ENCODE measurements at places on chromosomes 2 and 18.

DNA sequence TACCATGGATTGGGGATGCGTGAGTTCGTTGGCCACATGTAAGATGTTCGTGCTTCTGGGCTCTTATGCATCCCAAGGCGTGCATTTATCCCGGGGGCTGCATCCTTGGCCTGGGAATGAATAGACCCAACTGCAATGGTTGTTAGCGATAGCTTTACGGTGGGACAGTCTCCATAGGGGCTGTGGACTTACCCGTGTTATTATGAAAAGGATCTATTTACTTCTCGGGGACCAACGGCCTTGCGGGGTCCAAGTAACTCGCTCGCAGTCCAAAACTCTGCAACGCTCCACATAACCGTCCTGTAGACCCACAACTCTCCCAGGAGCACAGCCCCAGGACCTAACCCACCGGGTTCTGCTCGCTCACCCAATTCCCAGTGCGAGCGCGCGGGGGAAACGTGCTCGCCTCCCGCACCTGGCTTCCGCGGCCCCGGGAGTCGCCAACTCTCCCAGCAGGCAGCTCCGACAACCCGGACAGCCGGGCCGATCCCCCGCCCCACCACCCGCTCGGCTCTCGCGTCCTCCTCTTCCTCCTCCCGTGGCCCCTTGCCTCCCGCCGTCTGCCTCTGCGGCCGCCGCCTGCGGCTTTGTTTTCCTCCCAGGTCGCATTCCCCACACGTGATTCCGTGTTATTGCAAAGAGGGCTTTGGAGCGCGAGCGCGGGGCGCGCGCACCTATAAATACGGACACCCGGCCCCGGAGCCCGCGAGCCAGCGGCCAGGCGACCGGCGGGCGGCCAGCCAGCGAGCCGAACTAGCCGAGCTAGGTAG, at the start of gene CABLES1:
Gene CABLES1, plus strand, starts transcription at position 706 of the 770 bp plus-strand sequence. CDS start 278 bp downstream, outside the sequence.
- DNase-seq, result peak; percentile 83

- DNase-seq, result no peak
These were observed 112.7 kb downstream of the MCFD2 start for GRCh38 chr2:46802665-46803546.

DNA sequence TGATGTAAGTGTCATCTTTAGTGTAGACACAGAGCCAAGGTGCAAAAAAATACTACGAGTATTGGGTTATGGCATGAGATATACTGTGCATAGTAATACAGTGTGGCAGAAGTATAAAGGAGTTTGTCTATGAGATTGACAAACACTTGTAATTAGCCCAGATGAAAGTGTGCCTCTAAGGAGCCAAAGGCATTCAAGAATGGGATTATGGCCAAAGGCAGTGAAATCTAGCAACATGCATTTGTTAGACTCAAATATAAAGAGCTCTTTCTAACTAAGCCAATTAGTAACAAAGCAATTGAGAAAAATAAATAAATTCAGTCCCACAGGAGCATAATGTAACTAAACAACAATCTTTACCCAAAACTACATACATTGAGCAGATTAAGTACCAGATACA, 1761.8 kb downstream of the SUCLG1 start:
- DNase-seq, result no peak

GRCh38 chr2:171957061-171957460, 34.8 kb downstream of the HAT1 start:
- no peak for DNase-seq

- DNase-seq, result no peak
These were observed 100.2 kb upstream of the WDR75 start for GRCh38 chr2:189341077-189341476.

DNA sequence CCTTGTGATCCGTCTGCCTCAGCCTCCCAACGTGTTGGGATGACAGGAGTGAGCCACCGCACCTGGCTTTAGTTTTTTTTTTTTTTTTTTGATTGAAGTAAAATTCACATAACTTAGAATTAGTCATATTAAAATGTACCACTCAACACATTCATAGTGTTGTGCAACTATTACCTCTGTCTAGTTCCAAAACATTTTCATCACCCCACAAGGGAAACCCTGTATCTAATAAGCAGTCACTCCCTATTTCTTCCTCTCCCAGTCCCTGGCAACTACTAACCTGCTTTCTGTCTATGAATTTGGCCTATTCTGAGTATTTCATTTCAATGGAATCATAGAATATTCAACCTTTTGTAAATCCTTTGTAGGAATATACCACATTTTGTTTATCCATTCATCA, 123.9 kb upstream of the FAM117B start:
- no peak for DNase-seq

DNA sequence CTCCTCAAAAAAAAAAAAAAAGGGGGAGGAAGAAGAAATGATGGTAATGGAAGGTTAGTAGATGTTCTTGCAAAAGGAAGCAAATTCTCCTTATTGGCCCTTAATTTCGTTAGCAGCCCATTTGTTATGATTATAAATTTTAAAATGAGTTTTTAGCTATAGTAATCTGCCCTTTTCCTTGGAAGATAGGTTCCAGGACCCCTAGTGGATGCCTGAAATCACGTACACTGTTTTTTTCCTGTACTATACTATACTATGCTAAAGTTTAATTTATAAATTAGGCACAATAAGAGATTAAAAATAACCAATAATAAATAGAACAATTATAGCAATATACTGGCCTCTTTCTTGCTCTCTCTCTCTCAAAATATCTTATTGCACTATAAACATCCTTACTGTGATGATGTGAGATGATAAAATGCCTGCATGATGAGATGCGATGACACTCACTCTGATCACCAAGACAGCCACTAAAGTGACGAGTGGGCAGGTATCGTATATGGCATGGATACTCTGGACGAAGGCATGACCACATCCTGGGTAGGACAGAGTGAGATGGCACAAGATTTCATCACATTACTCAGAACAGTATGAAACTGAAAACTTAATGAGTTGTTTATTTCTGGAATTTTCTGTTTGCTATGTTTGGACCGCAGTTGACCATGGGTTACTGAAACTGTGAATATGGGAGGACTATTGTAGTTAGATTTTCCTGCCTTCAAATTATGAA, 87.2 kb downstream of the KCTD18 start:
- DNase-seq, result no peak

GRCh38 chr2:3207091-3207491, 170.5 kb downstream of the EIPR1 start:
- no peak for DNase-seq

- no peak for DNase-seq
These were observed 8.4 kb downstream of the GPC1 start for GRCh38 chr2:240443891-240444301.

- DNase-seq, result no peak
These were observed 304.3 kb upstream of the EPAS1 start for GRCh38 chr2:45992741-45993475.

DNA sequence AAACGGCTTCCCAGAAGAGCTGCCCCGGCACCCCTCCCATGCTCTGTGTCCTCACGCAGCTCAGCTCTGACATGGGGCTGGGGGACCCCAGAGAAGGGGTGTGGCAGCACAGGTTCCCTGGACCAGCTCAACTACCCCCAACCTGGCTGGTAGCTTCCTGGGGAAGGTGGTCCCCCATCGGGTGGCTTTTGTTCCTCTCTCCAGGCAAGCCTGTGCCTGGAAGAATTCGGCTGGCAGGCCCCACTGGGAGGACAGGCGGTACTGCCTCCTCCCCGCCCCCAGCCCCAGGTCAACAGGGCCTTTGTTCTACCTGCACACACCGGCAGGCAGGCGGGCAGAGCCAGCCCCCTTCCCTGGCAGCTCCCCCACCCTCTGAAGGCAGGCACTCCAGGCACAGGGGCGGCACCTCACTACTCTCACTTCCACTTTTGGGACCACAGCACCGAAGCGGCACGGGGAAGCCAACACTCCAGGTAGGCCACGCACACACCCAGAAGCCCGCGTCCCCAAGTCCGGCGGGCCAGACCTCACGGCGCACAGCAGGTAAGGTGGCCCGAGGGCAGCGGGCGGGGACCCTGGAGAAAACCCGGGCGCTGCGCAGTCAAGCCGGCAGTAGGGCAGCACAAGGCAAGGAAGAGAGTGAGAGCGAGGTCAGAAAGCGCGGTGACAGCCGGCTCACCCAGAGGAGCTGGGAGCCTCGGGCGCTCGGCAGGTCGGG, 1.3 kb downstream of the HS6ST1 start:
- DNase-seq, result no peak

GRCh38 chr2:105890856-105891255, 146.1 kb downstream of the NCK2 start:
- DNase-seq, result no peak

DNA sequence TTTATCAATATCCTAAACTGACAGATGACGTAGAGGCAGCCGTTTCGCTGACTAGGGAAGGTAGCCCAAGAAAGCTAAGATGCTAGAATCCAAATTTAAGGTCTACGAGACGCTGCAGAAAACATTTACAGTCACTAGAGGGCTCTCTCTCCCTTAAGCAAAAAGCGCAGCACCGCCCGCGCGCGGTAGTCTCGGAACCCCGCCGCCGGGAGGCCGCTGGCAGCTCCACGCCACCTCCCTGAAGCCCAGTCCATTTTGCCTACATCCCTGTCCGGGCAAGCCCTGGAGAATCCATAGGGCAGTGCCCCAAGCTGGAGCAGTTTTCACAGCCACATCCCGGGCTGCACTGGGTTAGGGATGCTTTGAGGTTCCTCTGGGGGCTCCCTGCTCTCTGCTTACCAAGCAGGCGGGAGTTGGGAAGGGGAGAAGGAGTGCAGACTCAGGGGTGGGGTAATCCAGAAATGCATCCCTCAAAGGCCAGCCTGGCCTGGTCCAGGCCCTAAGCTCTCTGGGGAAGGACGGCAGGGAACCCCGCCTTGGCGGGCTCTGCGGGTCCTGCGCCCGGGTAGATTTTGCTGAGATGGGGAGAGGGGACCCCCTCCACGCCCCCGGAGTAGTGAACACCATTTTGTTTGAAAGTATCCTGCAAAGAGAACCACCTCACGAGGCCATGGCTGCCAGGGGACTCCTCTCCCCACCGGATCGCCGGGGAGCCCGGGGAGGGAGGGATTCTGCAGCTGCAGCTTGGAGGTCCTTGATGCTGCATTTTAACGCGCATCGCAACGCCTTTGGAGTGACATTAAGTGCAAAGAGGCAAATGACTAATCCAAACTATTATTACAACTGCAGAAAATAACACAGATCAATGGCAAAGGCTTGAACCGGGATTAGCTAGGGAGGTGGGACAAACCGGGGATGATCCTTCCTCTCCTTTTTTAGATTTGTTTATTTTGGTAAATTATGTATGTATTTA, 1.3 kb upstream of the DPYSL5 start:
- DNase-seq, result peak; percentile 80

GRCh38 chr2:103179798-103180197, 418.0 kb downstream of the TMEM182 start:
- DNase-seq, result no peak

DNA sequence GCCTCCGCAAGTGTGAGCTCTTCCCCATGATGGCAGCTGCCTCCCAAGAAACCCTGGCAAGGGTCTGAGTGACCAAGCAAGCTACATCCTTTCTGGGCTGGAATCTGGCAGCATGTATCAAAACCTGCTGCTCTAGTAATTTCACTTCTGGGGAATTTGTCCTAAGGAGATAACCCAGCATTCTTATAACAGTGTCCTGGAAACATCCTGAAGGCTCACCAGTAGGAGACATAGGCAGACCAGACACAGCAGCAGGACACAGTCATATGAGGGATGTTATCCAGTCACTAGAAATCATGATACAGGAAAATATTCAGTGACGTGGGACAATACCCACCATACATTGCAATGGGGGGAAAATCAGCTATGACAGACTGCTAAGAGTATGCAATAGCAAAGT, 64.5 kb downstream of the CRACDL start:
- no peak for DNase-seq

DNA sequence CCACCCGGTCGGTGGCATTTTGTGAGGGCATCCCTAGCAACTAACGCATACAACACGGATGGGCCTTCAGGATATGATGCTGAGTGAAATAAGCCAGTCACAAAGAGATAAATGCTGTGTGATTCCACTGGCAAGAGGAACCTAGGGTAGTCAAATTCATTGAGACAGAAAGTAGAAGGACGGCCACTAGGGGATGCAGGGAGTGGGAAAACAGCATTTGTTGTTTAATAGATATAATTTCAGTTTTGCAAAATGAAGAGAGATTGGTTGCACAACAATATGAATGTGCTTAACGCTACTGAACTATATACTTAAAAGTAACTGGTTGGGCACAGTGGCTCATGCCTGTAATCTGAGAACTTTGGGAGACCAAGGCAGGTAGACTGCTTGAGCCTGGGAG, 112.9 kb downstream of the AFF3 start:
- no peak for DNase-seq

GRCh38 chr18:29928081-29928480, 1114.5 kb downstream of the DSC3 start:
- no peak for DNase-seq

DNA sequence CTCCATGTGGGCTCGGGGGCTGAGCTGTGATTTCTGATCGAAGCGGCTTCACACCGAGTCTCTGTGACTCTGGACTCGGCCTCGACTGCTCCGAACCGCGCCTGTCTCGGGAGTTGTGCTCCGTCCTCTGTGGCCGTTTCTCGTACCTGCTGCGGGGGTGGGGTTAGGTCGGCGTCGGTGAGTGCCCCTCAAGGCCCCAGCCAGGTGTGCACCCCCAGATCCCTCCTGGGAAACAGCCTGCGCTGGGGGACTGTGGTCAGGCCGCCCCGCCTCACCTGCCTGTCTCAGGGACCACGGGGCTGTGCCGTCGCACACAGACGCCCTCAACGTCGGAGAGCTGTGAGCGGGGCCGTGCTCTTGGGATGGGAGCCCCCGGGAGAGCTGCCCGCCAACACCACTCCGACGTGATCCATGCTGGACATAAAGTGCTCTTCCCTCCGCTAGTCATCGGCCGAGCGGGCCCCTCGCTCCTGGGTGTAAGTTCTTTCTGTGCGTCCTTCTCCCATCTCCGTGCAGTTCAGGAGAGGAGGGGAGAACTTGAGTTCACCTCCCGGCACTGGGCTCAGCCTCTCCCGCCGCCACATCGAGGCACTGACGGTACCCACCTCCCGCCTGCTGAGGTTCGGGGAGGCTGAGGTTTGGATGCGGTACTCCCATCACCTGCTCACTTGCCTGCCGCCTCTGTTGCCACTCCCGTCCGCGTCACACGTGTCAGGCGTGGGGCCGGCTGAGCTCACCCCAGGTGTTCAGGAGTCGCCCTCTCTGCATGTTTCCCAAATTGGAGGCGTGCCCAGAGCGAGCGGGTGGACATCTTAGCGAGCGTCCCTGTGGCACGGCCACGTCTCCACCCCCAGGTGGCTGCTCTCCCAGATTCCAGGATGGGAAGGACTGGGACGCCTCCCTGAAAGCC, 55.7 kb downstream of the CTDP1 start:
- DNase-seq, result no peak

GRCh38 chr2:203799908-203800307, 67.7 kb upstream of the CTLA4 start:
- no peak for DNase-seq

DNA sequence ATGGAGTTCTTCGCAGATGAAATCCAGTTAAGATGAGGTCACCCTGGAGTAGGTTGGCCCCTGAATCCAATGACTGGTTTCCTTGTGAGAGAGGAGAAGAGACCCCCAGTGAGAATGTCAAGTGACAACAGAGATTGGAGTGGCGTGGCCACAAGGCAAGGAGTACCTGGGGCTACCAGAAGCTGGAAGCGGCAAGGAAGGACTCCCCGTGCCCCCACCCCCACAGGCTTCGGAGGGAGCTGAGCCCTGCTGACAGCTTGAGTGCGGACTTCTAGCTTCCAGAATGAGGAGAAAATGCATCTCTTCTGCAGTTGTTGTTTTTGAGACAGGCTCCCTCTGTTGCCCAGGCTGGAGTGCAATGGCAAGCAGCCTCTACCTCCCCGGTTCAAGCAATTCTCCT, 78.0 kb upstream of the HPCAL1 start:
- peak; percentile 35 for DNase-seq

- peak; percentile 49 for DNase-seq
These were observed 30.3 kb downstream of the MAIP1 start for GRCh38 chr2:199985625-199986207.

- DNase-seq, result no peak
These were observed 14.3 kb downstream of the C2orf76 start for GRCh38 chr2:119352357-119352756.
